ENCODE measurements at places on chromosomes 11 and 22. TPM values are rescaled to one million over a fixed set of nuclear protein-coding genes. Genes with fewer than 3 reads are reported as not detected.

Gene ESRRA
- 11.2 TPM for polyA plus RNA-seq

Gene ROBO3
- polyA plus RNA-seq: not detected

Gene KCNE3
- polyA plus RNA-seq: not detected

Gene MYO18B
- polyA plus RNA-seq: not detected

Gene CALCB
- polyA plus RNA-seq: 0.13 TPM

Gene OR8A1
- not detected for polyA plus RNA-seq

Gene OR52E8
- not detected for polyA plus RNA-seq

Gene SLC43A1
- 7.2 TPM for polyA plus RNA-seq

Gene KIF18A
- polyA plus RNA-seq: 1.4 TPM

Gene MPEG1
- polyA plus RNA-seq: 51.8 TPM

Gene MPPED1
- polyA plus RNA-seq: not detected

Gene ZNRD2
- polyA plus RNA-seq: 86.4 TPM

Gene STK33
- 1.4 TPM for polyA plus RNA-seq

Gene RGL4
- polyA plus RNA-seq: 3.7 TPM

Gene SYT13
- polyA plus RNA-seq: not detected

Gene GPR83
- 0.20 TPM for polyA plus RNA-seq

Measured in IgD-negative memory B cell (primary cell).